ENCODE measurements at places on chromosomes 7 and 10.

DNA sequence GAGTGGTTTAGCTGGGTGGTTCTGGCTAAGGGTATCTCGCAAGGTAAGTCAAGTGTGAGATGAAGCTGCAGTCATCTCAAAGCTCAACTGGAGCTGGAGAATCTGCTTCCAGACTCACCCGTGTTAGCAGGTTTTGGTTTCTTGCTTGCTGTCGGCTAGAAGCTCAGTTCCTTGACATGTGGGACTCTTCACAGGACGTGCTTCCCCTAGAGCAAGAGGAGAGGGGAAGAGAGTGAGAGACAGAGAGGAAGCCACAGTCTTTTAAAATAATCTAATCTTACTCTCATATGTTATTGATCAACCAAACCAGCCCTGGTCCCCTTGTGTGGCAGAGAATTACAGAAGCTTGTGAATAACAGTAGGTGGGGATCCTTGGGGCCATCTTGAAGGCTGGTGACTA, 199.5 kb downstream of the REEP3 start:
- no peak for DNase-seq

DNA sequence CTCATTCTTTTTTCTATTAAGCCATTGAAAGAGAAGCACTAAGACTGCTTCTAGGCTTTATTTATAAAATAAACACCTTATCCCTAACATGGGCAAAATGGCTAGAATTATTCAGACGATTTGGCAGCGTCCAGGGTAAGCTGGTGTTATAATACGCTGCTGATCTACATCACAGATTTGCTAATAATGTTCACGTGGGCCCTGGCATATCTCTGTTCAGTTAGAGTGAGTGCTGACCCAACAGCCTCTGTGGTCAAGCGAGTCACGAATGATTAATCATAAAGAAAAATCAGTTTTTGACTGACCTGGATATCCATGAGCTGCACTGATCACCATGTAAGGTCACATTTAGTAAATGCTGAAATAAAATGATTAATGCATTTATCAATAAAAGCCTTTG, 28.4 kb upstream of the CBLL1 start:
- DNase-seq = no peak

DNA sequence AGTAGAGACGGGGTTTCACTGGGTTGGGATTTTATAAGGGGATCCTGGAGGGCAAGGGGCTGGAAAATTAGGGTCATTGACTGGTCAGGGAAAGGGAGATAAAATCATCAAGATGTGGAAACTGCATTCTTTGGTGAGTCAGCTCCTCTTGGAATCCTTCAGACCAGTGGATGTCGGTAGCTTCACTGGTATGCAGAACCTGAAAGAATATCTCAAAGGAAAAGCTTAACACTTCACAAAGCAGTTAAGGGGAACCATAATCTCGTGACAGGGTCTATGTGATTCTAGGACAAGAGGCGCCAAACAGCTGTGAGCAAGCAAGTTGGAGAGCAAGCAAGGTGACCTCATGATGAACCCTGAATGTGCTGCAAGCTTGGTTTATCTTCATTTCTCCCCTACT, 634.7 kb upstream of the AUTS2 start:
- DNase-seq = no peak

- DNase-seq = no peak
Measured at GRCh38 chr10:26423722-26424121, 14.4 kb upstream of the APBB1IP start.

DNA sequence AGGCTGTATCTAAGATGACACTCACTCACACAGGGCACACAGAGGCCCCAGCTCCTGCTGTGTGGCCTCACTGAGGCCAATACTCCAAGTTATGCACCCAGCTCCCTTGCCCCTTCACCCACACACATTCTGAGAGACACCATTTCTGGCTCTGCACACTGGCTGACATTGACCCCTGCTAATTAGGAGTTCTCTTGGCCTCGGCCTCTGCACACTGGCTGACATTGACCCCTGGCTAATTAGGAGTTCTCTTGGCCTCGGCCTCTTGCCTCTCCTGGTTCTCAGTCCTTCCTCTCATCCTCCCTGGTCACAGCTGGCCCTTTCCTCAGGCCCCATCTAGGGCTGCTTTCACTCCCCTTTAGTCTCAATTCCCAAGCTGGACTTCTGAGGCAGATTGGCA, 97.3 kb downstream of the GRID1 start:
- no peak for DNase-seq

GRCh38 chr10:43202224-43202656, 64.0 kb downstream of the CSGALNACT2 start:
- no peak for DNase-seq

DNA sequence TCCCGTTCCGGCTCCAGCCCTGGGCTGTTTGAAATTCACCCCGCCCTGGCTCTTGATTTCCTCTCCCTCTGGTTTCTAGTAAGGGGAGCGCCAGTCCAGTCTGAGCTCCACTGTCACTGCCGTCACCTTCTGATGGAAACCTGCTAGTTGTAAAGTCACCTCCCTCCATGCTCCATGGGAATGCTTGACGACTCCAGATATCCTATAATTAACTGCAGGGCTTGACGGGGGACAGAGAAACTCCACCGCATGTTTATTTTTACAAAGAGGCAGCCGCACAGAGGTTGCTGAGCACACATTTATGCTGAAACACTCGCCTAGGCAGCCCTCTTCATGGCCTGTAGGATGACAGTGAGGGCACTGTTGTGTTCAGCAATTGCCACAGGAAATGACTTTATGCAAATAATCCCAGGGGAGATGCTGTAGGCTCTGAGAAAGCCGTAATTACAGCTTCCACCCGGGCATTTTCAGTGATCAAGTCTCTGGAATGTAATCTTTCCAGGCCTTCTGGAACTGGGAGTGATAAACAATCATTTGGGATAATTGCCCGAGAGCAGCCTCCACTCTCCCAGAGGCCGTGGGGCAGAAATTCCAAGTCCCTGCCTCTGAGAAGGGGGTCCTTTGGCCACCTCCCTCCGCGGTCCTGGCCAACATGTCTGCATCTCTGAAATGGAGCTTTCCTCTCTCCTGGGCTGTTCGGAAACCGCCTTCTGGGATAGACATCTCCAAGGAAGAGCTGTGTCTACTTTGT, 300.5 kb downstream of the KLF6 start:
- DNase-seq = no peak

- no peak for DNase-seq
Measured at GRCh38 chr7:148912758-148913541, 28.9 kb upstream of the EZH2 start.

- no peak for DNase-seq
Measured at GRCh38 chr7:46685051-46685450, 764.0 kb upstream of the IGFBP3 start.

DNA sequence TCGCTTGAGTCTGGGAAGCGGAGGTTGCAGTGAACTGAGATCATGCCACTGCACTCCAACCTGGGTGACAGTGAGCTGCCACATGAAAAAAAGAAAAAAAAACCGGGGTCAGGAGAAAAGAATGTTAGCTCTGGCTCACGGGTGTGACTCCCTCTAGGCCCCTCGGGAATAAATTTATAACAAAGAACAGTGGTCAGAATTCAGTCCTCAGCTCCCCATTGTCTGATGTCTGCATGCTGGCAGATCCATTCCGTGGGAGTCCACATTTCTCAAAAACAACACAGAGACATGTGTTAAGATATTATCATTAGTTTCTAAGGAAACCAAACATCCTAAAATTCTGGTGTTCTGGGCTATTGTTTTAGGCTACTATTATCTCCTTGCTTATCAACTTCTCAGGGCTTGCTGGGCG, 90.6 kb downstream of the MARCHF5 start:
- DNase-seq = no peak

DNA sequence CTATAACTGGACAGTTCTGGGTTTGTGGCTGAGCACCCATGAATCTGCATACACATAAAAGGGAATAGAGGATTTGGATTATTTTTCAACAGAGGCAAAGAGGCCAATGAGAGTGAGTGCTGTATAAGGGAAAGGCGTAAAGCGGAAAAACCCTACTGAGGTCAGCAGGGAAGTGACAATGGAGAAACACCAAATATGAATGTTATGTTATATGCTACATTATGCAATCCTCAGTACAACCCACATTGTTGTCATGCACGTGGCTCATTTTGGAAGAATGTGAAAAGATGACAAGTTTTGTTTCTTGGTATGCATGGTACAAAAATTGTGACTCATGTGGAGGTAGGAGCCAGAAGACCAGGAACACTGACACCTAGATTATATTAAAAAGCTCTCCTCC, 113.6 kb upstream of the AMPH start:
- no peak for DNase-seq

- DNase-seq = no peak
Measured at GRCh38 chr7:2776401-2776800, 67.7 kb downstream of the GNA12 start.

DNA sequence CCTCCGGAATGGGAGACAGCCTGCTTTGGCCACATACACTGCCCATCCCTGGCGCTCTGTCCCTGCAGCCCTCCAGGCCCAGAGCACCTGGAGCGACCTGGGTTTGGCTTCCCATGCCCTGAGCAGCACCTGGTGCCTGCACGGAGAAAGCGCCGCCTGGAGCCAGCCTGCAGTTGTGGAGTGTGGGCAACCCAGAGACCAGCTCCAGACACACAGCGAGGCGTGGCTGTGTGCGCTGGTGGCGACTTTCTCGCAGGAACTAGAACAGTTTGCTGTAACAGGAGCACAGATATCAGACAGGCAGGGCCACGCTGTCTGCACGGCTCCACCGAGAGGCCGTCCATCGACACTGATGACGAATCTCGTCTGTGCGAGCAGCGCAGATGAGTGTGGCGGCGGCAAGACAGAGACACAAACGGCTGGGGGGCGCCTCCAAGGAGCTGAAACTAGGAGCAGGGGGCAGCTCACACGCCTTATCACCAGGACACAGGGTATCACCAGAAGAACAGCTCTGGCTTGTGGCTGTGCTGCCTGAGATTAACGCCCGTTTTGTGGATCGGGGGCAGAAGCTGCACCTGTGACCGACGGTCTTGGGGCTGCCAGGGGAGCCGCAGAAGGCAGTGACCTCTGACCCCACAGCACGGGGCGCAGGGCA, 275.3 kb downstream of the DNAJB6 start:
- no peak for DNase-seq

DNA sequence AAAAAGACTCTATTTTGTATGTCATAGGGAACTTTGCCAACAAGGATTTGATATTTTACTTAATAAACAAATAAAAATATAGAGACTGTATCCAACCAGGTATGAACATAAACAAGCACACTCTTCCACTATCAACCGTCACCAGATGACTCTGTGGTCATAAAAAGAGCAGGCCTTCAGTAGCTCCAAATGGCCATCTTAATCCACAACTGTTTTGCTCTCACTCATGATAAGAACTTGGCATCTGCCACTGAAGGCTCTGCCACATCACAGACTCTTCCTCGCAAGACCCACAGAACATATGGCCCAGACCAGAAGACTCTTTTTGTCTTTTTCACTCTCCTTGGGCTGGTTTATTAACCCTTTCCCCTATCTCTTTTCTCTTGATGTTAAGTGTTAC, 98.7 kb upstream of the POM121L12 start:
- no peak for DNase-seq

GRCh38 chr10:102411341-102412255, 7.0 kb downstream of the PSD start:
- no peak for DNase-seq

DNA sequence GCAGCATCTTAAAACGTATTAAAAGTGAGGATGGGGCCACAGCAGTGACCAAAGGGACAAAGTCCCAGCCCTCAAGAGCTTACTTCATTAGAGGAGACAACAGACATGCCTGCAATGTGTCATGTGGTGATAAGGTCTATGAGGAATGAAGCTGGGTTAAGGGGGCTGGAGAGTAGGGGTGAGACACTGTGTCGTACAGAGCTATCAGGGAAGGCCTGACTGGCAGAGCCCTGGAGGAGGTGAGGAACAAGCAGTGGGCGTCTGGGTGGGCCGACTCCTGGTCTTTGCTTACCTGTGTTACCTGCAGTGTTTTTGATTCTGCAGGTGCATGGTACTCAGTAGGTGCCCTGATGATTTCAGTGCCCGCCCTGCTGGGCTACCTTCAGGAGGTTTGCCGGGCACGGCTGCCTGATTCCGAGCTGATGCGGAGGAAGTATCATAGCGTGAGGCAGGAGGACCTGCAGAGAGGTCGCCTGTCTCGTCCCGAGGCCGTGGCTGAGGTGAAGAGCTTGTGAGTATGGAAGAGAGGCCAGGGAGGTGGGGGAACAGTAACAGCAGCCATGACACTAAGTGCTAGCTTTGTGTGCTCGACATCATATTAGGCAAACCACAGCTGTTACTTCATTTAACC, 7.6 kb downstream of the ZFYVE27 start:
- DNase-seq = no peak

DNA sequence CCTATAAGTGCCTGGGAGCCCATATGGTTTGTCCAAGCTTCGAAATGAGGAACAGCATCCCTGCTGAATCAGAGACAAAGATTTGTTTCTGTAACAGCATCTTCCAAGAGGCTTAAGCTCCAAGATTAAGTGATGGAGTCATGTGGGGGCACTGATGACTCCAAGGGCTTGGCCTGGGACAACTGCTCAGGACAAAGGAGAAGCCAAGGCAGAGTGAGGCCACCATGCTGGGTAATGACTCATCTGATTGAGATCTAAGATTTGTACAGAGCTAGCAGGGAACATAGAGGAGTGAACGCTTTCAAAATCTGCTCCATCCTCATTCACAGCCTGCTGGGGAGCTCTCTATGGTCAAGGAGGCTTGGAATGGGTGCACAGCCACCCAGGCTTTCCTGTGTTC, 49.3 kb downstream of the C10orf120 start:
- no peak for DNase-seq

- no peak for DNase-seq
Measured at GRCh38 chr10:83555264-83555663, 584.0 kb upstream of the GHITM start.
